ENCODE measurements at places on chromosomes 4 and X.

GRCh38 chr4:139694522-139695107 is 29.0 kb downstream of the MGST2 start:
- no peak for DNase-seq

DNA sequence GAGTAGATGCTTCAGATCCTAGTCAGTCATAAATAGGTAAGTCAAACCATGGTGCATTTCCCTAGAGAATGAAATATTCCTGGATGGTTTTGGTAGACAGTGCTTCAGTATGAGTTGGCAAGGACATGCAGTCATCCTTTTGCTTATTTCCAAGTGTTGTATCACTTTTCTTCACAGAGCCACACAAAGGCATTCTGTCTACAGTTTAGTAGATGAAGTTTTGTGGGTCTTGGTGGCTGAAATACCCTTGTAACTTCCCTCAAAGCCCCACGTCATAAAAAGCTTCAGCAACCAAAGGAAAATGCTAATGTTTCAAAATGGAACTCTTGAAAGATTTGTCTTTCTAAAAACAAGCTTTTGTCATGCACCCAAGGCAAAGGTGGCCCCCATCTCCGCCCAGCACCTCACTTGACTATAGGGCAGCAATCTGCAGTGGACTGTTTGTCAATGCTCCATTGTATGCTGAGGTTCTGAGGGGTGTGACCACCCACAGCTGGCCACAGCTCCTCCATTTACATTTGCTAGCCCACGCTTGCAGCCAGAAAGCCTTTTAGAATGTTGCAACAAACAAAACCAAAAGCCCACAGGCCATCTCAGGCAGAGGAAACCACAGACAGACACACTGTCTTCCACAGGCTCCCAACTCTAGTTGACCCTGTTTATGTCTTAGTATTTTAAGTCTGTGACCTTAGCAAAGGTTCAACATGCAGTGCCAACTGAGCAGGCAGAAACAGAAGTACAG is 87.1 kb upstream of the FAM9C start:
- no peak for DNase-seq

DNA sequence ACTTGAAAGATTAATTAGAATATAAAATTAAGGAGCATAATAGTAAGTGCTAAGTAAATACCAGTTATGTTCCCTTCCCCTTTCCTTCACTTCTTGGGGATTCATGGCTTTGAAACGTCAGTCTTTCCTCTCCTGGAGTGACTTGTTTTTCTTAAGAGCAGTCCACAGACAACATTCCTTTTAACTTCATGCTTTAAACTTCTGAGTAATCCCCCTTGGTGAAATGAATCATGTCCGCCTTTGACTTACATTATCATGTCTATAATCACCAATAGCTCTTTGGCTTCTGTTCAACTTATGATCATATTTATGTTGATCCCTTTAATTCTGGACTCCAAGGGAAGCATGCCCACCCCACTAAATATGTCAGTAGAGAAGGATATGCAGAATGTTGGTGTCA is 1012.1 kb upstream of the SLIT2 start:
- DNase-seq, result no peak

DNA sequence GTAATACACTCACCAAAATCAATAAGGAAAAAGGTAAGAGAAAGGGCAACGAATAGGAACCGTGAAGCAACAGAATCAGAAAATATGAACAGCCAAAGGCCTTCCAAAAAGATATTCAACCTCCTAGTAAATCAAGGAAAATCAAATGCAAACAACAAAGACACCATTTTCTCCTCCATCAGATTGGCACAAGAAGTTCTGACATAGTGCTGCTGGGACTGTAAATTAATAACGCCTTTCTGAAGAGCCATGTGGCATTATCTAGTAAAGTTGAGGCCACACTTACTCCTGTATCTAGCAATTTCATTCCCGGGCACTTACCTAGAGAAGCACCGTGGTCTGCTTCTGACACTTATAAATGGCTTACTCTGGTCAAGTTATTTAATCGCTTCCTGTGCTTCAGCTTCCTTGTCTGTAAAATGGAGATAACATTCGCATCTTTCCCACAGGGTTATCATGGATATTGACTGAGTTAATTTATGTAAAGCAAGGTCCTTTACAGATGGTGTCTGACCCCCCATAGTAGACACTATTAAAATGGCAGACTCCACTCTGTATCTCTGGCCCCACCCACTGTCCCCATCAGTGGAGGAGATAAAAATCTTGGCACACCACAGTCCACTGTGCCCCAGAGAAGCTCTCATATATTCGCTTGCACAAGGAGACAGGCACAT is 20.5 kb upstream of the ENPP6 start:
- DNase-seq, result no peak

GRCh38 chr4:37475087-37475486 is 211.1 kb downstream of the RELL1 start:
- no peak for DNase-seq

DNA sequence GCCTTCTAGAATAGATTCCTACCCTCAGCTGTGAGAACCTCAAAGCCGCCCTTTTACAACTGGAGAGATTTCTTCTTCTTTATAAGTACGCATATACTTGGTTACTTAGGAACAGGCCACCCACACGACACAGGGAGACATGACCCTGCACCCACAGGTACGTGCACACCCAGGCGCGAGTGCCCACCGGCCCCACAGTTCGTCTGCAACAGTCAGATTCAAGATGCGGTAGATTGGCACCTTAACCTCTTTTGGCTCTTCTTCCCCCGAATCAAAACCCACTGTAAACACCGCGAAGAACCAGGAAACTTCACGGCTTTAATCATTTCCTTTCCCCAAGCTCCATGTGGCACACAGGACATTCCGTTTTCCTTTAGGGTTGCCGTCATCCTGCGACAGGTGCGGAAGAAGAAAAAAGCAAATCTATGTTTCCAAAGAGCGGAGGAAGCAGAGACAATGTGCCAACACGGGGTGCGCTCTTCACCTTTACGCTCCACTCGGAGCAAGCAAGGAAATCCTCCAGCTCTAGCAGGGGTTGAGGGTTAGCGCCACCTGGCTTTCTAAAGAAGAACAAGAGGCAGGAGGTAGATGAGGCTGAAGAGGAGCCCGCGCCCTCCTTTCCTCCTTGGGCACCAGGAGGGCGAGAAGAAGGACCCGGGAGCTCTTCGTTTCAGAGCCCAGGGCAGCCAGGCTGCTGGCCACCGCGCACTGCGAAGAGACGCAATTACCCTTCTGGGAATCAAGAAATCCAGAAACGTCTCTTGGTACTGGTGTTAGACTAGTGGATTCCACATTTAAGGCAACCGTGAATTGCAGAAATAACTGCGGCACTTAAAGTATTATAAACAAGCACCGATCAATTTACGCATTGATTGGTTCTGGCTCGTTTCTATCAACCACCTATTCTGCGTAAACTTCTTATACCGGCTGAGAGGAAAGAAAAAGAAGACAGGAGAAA is 35.7 kb downstream of the HAND2 start:
- DNase-seq, result no peak

- DNase-seq, result no peak
These were observed 204.8 kb downstream of the VEGFC start for GRCh38 chr4:176587920-176588319.

All from naive B cell (primary cell).